GM19239 (cell line): ENCODE measurements at places on chromosomes 3 and 15.

- no peak for DNase-seq
Measured at GRCh38 chr3:53890726-53891475, 758 bp downstream of the SELENOK start.

DNA sequence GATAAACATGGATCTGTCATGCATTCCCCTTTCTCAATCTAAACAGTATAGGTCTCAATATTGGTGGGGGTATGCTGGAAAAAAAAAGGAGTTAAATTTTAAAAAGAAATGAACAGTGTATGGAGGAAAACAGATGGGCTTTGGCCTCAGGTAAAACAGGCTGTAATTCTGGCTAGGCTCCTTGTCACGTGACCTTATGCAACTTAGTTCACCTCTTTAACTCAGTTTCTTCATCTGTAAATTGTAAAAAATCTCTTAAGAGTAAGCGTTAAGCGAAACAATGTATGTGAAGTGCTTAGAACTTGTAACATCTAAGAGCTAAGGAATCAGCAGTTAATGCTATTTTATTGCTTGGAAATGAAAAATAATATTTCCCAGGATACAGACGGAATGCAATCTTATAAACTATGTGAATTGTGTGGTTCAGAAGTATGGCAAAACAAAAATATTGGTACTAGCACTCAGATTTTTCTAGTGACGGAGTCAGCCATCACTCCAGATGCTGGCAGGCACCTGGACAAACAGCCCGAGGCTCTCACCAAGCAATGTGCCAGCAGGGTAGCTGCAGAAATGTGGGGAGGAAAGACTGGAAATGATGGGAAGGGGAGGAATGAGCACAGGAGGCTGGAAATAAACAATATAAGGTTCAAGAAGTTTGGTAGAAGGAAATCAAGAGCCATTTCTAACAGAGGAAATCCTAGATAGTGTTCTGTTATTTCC lies 172.8 kb downstream of the USP13 start:
- no peak for DNase-seq

DNA sequence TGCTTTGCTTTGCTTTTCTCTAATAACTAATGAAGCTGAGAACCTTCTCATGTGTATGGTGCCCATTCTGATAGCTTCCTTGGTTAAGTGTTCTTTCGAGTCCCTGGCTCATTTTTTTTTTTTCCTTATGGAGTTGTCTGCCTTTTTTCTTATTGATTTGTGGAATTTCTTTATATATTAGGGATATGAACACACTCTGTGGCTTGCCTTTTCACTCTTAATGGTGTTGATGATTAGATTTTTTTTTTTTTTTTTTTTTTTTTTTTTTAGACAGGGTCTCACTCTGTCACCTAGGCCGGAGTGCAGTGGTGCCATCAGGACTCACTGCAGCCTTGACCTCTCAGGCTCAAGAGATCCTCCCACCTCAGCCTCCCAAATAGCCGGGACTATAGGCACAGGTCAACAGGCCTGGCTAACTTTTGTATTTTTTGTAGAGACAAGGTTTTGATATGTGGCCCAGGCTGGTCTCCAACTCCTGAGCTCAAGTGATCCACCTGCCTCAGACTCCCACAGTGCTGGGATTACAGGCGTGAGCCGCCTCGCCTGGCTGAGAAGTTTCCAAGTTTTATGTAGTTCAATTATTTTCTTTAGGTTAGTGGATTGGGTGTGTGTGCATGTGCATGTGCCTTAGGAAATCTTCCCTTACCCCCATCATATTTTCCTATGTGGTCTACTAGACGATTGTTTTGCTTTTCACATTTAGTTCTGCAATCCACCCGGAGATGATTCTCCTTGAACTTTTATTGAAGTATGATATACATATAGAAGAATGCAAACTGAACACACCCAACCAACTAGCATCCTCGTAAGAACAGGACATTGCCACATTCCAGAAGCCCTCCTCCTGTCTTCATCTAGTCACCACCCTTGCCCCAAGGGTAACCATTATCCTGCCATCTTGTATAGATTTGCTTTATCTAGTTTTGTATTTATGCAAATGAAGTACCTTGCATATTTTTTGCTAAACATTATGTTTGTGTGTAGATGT lies 1.7 kb upstream of the SNRPA1 start:
- no peak for DNase-seq

DNA sequence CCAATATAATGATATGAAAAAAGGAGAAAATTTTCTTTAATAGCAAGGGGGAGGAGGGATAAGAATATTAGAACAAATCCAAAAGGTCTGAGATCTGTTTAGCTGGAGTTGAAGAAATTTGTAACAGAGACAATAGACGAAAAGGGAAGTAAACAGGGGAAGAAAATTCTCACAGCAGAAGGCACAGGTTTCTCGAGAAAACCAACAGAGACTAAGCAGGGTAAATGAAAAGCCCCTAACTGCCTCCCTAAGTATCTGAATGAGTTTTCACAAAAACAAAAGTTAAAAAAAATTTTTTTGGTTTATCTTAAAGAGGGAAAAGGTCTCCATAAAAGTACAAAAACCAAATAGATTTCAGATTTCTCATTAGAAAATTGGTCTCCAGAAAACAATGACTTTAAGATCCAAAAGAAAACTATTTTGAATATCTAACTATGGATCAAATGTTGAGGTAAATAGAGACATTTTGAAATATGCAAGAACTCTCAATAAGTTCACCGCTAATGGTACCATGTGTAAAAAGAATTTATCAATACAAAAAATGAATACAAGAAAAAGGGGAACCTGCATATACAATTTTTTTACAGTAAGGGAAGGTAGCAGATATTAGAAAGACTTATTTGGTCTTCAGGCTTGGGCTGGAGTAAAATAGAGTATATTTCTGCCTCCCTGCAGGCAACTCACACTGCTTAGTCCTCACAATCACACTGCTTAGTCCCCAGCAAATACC lies 23.9 kb upstream of the NEK10 start:
- no peak for DNase-seq

GRCh38 chr3:30711151-30711550 lies 104.8 kb downstream of the TGFBR2 start:
- DNase-seq, result no peak

GRCh38 chr3:2370317-2370716 lies 271.7 kb downstream of the CNTN4 start:
- no peak for DNase-seq

GRCh38 chr15:94416820-94417219 lies 185.5 kb downstream of the MCTP2 start:
- DNase-seq, result no peak

GRCh38 chr15:34006381-34006780 lies 32.6 kb downstream of the AVEN start:
- DNase-seq, result no peak

DNA sequence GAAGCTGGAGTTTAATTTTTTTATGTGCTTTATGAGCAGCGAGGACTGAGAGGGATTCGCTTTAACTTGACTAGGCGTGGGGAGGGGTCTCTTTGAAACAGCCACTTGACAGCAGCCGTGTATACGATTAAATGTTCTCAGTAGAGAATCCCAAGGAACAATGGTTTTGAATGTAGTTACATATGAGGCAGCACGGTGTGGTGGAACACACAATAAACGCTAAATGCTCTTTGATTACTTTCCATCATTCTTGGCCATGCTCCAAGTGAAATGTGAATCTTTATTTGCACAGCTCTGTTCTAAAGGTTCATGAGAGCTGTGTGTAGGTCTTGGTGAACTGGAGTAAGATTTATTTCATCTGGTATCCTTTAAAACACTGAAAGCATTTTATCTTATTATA lies 251.4 kb upstream of the TGFBR2 start:
- DNase-seq, result no peak

DNA sequence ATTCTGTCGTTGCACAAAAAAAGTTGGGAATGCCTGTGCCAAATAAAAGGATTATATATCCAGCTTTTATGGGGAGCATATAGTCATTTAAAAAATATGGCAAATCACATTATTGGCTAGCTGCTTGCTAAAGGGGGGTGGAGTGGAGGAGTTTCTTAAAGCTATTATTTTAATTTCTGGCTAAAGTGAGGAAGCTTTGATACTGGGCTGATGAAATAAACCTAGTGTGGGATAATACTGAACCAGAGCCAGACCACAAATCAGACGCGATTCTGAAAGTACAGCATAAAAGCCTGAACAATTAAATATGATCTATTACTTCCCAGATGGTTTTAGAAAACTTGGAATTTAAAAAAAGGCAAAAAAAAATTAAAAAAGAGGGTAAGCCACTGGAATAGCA lies 14.4 kb downstream of the POLR2M start:
- DNase-seq, result no peak

- no peak for DNase-seq
Measured at GRCh38 chr3:193119926-193120325, 121.1 kb upstream of the PLAAT1 start.

- DNase-seq, result no peak
Measured at GRCh38 chr15:38226608-38227266, 25.9 kb upstream of the SPRED1 start.

GRCh38 chr3:120460181-120460790 lies 9.5 kb upstream of the FSTL1 start:
- no peak for DNase-seq
